Activated CD4-positive, alpha-beta T cell treated with anti-CD3 and anti-CD28 coated beads, Interleukin-2, amount 50 U/mL, for 1 hour (primary cell): ENCODE measurements at places on chromosomes 3 and 15.

- DNase-seq = no peak
Measured at GRCh38 chr15:74265046-74265639, 29.0 kb downstream of the CCDC33 start.

DNA sequence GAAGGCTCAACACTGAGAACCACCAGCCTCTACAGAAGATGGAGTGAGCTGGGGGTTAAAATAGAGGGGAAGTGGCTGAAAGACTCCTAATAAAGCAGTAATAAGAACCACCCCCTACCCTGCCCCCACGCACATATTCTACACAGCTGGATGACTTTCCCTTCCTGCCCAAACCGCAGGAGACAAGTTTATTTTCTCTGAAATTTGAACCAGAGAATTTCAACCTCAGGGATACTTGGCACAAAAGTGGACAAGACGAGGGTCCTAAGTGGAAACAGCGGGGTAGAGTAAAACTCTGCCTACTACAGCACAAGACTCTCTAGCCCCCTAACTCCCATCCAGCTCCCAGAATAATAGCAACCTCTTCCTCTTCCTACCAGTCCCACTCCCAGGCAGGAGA is 28.4 kb downstream of the USF3 start:
- no peak for DNase-seq

DNA sequence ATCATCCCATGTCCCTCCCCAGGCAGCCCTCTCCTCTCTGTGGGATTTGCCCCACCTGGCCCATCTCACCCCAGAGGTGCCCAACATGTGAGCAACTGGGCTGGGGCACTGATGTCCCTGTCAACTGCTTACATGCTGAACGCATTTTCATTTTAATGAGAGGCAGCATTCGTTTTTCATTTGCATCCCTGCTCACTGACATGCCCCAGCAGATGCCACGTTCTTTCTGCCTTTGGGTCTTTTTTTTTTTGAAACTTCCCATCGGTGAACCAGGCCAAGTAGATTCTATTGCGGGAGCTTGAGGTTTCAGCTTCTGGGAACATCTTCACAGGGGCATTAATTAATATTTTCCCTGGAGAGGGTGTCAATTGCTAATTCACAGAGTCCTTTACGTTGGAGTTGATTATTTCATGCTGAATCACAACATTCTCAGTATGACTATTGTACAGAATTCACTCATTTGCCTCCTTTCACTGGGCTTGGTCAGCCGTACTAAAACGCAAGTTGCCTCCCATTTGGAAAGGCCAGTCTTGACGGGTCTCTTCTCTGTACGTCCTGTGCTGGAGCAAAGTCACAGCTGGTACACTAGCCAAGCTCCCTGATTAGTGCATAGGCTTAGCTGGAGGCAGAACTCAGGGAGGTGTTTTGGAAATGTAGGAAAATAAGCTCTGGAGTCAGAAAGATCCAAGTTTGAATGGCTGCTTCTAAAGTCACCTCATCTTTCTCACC is 69.8 kb downstream of the CHRNA7 start:
- no peak for DNase-seq

DNA sequence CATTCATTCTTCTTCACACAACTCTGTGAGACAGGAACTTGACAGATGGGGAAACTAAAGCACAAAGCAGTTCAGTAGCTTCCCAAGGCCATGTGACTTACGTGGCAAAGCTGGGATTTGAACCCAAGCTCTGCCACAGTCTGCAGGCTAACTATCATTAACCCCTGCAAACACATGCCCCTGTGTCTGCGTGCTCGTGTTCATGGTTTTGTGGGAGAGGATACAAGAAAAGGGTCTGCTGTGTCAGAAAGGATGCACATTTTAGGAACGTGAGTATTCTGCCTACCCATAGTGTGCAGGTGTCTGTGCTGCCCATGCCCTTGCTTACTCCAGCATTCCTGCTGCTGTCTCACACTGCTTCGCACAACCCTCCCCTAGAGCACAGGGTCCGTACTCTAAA is 137.0 kb downstream of the CHDH start:
- no peak for DNase-seq

DNA sequence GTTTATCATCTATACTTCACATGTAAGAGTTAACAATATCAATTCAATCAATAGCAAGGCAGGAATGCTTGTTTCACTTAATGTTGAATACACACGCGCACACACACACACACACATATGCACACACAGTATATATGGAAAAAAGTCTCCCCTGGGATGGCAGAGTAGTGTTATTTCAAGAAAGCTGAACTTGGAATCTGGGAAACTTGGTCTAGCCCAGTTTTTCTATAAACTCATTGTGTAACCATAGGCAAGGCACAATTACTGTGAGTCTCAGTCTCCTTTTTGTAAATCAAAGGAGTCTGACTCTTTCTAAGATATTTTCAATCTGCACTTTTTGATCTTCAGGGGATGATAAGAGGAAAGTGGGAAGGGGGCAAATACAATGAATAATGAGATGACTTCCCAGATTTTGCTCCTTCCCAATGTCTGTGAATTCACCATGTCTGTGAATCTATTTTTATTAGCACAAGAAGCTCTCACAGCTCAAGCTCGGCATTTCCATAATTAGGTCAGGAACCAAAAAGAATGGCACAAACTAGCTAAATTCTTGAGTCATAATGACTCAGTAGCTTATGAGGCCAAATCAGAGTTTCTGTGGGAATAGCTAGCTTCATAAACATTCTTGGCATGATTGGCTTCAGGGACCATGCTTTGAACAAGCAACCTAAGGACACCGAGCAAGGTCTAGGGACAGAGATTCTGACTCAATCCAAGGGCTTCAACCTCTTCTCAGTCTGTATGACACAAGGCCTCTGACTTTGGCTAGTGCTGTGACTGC is 227.4 kb upstream of the DCBLD2 start:
- DNase-seq = no peak

GRCh38 chr3:39529577-39529976 is 62.1 kb downstream of the MOBP start:
- DNase-seq = no peak

DNA sequence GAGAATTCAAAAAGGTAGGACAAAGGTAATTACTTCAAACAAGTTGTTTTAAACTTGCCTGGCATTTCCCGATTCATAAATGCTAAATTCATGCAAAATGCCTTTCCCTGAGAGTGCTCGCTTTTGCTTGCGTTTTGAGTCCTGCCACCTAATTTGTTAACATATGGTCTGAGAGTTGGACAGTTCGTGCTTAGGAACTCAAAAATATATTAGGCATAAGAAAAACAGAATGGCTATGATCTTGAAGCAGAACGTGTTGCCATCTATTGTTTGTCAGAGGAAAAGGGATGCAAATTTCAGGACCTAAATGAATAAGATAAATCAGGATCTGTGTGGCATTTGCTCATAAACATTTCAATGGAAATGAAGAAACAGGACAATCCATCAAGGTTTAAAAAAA is 195.8 kb downstream of the ZMAT3 start:
- DNase-seq = no peak

GRCh38 chr15:100958326-100959065 is 39.3 kb downstream of the LRRK1 start:
- no peak for DNase-seq

DNA sequence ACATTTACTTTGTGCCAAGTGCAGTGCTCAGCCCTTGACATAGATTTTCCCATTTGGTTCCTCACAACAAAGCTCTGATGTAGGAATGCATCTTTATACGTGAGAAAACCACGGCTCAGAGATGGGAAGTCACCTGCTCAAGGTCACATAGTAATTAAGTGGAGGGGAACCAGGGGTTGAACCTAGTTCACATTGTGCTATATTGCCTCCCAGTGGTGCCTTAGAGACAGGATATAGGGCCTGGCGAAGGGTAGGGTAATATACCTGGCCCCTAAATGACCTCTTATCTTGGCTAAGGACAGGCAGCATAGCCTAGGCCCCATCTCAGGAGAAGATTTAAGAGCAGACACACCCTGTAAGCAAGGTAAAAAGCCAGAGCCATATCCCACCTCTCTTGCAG is 71.5 kb downstream of the FOXP1 start:
- peak; percentile 31 for DNase-seq

DNA sequence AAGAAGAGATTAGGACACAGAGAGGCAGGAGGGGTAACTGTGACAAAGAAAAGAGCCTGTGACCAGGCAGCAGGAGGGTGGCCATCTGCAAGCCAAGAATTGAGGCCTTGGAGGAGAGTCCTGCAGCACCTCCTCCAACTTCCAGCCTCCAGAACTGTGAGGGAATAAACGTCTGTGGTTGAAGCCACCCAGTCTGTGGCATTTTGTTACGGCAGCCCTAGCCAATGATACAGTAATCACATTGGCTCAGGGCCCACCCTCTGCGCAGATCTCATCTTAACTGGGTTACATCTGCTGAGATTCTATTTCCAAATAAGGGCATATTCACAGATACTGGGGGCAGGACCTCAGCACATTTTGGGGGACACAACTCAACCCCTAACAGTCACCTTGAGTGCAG is 11.3 kb downstream of the SELENOS start:
- no peak for DNase-seq

GRCh38 chr3:154188846-154189245 is 67.7 kb downstream of the ARHGEF26 start:
- no peak for DNase-seq

DNA sequence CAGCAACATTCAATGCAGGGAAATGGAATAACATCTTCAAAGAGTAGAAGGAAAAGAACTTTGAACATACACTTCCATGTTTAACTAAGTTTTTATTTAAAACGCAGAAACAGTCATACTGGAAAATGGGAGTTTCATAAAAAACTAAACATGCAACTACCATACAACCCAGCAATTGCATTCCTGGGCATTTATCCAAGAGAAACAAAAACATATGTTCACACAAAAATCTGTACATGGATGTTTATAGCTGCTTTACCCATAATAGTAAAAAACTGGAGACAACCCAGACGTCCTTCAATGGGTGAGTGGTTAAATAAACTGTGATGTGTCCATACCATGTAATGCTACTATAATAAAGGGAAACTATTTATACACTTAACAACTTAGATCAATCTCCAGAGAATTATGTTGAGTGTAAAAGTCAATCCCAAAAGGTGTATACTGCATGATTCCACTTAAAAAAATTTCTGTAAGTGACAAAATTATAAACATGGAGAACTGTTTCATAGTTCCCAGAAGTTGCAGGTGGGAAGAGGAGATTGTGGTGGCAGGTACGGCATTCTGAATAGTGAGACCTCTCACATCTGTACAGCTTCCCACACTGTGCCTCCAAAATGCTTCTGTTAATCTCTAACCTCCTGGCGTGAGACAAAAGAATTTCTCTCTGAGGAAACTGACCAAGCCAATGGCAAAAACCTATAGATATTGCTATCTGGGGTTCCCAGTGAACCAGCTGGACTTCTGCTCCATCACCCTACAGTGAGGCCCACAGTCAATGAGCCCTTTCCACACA is 23.1 kb downstream of the ISG20 start:
- DNase-seq = no peak

GRCh38 chr3:4228295-4228694 is 74.9 kb upstream of the SETMAR start:
- DNase-seq = no peak

- DNase-seq = no peak
Measured at GRCh38 chr3:118151164-118151563, 883.5 kb downstream of the IGSF11 start.

DNA sequence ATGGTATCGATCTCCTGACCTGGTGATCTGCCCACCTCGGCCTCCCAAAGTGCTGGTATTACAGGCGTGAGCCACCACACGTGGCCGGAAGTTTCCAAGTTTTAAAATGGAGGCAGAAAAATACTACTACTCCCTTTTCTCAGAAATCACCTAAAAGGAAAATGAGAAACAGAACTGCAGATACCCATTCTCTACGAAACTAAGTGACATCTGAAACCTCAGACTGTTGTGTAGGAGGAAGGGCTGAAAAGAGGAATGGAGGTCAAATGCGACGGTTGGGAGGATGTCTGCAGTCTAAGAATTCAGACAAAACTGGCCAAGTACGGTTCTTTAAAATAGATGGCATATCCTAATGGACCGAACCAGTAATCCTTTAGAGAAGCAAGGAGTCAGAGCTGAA is 24.1 kb downstream of the WDR48 start:
- DNase-seq = no peak

- DNase-seq = no peak
Measured at GRCh38 chr3:34865346-34865745, 774.0 kb upstream of the ARPP21 start.

GRCh38 chr15:66840615-66841390 is 138.8 kb downstream of the SMAD6 start:
- no peak for DNase-seq

DNA sequence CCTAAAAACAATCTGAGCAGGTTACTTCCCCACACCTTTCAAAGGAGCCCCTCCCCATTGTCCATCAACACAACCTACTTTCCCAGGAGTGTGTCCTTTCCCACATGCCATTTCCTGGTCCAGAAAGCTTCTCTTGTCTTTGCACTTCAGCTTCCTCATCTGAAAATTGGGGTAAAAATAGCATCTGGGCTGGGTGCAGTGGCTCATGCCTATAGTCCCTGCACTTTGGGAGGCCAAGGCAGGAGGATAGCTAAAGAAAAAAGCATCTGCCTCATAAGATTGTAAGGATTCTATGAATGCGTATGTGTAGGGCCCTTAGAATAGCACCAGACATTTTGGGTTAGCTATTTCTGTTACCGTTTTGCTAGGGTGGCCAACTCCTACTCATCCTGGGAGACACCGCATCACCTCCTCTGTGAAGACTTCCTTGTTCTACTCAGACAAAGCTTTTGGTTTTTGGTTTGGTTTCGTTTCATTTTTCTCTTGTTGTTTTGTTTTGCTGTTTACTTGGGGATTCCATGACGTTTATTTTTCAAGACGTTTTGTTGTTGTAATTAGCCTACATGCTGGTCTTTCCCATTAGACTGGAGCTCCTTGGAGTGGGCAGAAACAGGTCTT is 224.4 kb upstream of the TLE3 start:
- no peak for DNase-seq

DNA sequence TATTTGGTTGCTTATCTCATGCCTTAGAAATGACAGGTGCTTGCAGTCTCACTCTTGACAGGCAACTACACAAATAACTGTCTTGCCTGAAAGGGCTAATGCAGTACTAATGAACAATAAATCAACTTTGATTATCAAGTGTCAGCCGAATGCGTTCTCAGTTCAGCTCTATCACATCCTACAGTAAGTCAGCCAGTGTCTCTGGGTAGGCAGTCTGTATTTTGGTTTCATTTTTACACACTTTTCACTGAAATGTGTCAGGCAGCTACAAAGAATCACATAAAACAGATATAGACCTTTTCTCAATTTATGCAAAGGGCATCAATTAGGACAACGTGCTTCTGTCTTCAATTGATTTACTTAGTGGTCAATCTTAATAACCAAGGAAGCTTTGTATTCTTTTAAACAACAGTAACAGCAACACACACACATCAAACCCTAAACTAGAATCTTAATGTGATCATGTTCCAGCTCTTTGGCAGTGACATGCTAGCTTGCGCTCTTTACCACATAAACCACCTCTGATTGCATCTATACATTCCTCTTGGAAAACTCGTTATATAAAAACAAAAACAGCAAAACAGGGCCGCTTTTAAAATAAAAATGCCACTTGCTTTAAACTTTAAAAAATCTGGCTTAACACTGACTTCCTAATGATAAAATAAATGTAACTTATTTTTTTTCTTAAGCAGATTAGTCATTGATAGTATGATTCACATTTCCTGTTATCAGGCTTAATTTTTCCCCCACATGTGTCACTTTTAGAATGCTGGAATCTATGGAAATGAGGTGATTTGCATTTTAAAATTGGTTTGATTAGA is 520.4 kb downstream of the FOXP1 start:
- DNase-seq = no peak

GRCh38 chr3:192409201-192409837 is 318.0 kb downstream of the FGF12 start:
- DNase-seq = no peak
